ENCODE measurements at places on chromosomes 2 and 18.

DNA sequence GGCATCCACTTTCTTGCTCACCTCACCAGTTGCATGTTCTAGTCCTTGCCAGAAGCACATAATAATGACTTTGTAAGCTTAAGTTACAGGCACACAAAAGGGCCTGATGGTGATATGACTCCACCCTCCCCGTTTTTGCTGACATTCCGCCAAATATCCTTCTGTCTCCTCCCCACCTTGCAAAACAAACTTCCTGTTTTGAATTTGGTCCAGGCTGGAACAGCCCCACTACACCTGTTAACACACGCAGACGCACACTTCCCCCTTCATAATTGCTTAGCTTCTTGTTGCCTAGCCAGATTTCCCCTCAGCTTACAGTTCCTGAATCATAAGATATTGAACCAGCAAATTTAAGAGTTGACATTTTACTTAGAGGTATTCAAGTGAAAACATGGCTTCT, at the start of gene MGAT5:
Gene MGAT5 (plus strand): TSS at position 269 of the 400 bp plus-strand sequence. CDS start 332 bp downstream, outside the sequence.
- no peak for DNase-seq

DNA sequence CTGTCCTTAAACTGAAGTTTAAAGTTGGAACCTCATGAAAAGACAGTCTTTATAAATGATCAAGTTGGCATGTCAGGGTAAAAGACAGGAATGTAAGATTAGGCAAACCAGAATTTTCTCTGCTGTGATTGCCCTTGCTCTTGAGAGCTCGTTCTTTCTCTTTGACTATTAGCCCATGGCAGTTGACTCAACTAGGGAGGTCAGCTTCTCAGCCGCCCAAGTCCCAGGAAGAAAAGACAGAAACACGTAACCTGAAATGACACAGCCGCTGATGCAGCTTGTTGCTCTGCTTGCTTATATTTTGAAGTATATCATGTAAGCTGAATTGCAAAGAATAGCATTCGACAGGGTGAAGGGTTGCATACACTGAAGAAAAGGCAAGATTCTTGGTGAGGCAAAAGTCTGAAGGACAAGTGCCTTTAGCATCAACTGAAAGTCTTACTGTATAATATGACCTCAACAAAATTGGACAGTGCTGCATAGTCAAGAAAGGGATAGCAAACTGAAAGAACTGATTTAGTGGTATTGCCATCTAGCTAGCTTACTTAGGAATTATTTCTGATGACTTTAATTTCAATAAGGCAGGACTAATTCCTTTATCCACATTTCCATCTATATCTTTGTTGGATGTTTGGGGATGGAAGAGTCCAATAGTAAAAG, 54.7 kb downstream of the ARHGAP15 start:
- DNase-seq = no peak

DNA sequence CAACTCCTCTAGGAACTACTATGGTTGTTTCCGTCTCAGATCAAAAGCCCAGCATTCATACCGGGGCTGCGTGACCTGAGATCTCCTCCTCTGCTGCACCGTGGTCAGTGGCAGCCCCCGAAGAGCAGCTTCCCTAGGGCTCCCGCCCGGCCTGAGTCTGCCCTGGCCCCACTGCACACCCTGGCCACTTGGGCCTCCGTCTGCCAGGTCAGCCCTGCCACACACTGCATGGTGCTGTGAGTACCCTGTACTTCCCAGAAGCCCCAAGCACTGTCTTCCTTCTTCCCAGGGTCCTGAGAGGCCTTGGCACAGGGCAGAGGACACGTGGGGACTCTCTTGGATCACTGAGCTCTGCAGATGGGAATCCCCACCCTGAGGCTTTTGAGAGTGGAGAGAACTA, 81.5 kb upstream of the GPC1 start:
- no peak for DNase-seq

GRCh38 chr2:146587291-146587713, 1257.5 kb upstream of the ACVR2A start:
- no peak for DNase-seq

GRCh38 chr2:133937669-133938068, 316.2 kb upstream of the MGAT5 start:
- DNase-seq = peak; percentile 7

DNA sequence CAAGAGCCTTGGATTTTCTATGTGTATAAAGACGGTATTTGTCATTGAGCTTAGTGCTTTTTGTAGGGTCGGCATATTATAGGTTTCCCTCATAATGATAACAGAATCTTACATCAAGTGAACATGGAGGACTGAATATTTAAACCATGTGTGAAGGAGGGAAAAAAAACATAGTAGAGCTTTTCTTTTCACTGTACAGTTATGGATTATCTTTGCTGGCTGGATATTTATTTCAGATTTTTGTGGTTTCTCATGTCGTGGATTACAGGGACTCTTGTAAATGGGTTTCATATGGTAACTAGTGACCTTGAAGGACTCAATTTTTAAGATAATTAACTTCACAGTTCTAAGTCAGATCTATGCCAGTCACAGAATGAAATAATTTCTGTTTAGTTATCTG, 330.2 kb upstream of the NRP2 start:
- DNase-seq = no peak

GRCh38 chr18:10971717-10972116, 177.7 kb downstream of the PIEZO2 start:
- DNase-seq = no peak

GRCh38 chr2:191345788-191346187, 100.6 kb downstream of the MYO1B start:
- DNase-seq = no peak

DNA sequence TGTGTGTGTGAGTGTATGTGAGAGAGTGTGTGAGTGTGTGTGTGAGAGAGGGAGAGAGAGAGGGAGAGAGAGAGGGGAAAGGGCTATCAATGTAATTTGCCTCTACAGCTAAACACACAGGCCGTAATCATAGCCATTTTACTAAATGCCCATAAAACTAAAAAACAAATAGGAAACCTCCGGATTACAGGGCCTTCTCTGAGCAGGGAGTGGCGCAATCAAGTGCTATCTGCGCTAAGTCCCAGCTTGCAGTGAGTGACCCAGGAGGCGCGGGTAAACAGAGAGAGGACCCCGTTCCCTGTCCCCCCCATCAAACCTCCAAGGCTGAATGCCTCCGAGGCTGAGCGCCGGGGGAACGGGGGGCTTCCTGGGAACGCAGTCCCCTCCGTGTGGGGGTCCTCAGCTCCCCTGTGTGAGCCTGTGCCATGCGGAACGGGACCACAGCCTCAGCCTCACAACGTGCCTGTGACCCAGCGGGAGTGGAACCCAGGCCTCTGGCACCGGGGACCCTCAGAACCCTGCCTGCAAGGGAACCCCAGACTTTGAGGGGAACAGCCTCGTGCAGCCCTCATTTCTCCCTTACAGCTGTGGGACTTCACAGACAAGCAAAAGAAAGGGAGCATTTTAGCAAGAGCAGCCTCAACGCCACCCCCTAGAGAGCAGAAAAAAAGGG, 54.7 kb upstream of the ID2 start:
- no peak for DNase-seq

DNA sequence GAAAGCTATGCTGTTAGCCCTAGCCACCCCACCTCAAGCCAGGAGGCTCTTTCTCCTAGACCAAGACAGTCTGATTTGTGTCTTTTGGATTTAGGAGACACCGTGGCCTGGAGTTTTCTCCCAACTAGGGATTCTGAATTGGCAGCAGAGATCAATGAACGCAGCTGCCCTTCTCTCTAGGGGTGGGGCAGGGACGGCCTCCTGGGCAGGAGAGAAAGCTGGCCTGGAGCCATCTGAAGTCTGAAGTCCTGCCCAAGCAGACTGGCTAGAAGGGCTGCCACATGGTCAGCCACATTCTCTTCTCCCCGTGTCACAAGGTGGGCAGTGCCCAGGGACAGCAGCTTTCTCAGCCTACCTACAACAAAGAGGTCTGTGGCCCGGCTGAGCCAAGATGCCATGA, 45.1 kb downstream of the PIEZO2 start:
- DNase-seq = no peak

- DNase-seq = no peak
Measured at GRCh38 chr2:178804791-178805190, 2.4 kb downstream of the TTN start.

- DNase-seq = no peak
Measured at GRCh38 chr2:43192744-43193651, 33.4 kb downstream of the ZFP36L2 start.

- DNase-seq = no peak
Measured at GRCh38 chr2:179020156-179020750, 29.7 kb downstream of the CCDC141 start.

- no peak for DNase-seq
Measured at GRCh38 chr2:30686669-30687068, 120.6 kb downstream of the CAPN13 start.

- no peak for DNase-seq
Measured at GRCh38 chr2:233824373-233824772, 30.0 kb downstream of the HJURP start.

DNA sequence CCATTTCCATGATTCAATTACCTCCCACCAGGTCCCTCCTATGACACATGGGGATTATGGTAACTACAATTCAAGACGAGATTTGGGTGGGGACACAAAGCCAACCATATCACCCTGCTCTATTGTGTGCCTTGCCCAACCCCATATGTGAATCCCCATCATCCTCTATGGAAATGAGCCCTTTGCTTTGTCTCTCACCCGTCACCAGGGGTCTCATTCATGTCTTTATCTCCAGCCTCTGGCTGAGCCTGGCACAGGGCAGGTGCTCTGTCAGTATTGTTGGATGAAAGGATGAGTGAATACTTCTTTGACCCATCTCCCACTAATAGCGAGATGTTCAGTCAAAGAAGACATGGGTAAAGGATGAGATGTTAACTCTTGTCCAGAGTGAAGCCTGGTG, 116.6 kb upstream of the LGALSL start:
- DNase-seq = no peak

GRCh38 chr2:154776825-154777224, 78.3 kb downstream of the KCNJ3 start:
- no peak for DNase-seq

- no peak for DNase-seq
Measured at GRCh38 chr2:238593236-238593635, 166.5 kb downstream of the ASB1 start.

GRCh38 chr2:96907115-96908041, 37.5 kb upstream of the SEMA4C start:
- DNase-seq = peak; percentile 79

- no peak for DNase-seq
Measured at GRCh38 chr2:125386074-125386473, 1269.9 kb upstream of the GYPC start.

GRCh38 chr2:236063994-236064393, 104.2 kb downstream of the GBX2 start:
- no peak for DNase-seq

DNA sequence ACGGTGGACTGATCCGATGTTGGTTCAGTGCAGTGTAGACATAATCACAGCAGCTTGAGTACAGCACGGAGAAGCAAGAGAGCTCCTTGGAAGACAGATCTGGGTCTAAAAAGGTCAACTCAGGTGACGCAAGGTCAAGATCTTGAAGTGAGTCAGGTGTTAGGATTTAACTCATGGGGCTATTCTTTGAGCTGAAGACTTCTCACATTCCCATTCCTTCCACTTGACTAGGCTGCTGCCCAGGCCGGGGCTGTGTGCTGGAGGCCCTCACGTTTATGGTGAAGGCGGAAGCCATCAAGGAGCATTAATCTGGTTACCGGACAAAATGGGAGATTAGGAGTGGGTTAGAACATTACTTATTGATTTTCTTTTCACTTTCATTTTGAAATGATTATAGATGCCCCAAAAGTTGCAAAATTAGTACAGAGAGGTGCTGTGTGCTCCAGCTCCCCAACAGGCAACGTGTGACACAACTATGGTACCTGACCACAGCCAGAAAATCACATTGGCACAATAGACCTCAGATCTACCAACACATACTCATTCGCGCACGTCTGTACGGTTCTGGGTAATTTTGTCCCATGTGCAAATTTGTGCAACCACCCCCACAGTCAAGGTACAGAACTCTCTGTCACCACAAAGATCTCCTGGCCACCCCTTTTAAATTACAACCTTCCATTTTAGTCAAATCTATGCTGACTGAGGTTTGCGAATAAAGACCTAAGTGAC, 77.6 kb upstream of the SEC11C start:
- no peak for DNase-seq

GRCh38 chr18:79438898-79439627, 43.3 kb downstream of the NFATC1 start:
- DNase-seq = peak; percentile 63

DNA sequence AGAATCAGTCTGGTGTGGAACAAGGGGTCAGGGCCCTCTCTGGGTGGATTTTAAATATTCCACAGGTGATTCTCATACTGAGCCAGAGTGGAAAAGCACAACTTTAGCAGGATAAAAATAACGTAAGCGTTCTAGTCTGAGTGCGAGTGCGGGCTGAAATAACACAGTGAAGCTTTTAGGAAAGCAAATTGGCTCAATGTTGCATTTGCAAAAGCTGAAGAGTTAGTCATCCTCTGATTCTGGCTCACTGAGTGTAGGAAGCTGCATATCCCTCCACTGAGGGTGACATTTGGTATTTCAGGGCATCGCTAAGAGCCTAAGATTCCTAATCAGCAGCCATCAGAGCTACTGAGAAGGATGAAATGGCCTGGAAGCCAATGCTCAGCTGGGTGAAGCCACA, 134.7 kb downstream of the RIF1 start:
- DNase-seq = no peak

DNA sequence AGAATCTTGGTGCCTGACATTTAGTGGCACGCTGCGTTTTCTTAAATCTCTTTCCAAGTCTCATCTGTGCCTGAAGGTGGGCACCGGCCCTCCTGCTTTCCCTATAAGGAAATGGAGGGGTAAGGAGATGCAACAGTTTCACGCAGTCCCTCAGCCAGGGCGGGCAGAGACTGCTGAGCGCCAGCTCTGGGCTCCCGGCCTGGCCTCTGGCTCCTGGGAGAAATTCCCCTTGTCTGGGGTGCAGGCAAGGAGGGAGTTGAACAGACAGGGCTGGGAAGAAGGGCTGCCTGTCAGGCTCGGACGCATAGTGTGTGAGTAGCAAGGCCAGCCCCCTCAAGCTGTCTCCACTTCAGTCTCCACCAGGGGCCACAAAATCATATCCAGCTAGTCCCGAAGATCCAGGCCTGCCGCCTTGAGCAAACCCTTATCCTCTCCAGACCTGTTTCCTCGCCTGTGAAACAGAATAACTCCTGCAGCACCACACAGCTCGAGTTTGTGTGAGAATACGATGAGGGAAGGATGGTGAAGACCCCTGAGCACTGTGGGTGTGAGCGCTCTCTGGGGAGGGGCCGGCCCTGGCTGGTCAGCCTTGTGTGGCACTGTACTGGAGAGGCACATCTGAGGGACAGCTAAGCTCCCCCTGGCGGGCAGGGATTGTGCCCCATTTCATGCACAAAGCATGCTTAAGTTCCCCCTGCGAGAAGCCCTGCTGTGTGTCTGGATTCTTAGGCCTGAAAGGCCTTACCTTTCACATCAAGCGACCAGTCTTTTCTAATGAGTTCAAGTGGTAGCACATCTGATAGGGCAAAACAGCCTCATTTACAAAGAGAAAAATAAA, 33.8 kb downstream of the SDC1 start:
- DNase-seq = no peak
